ENCODE measurements at places on chromosomes 2 and 18.
A peak's percentile ranks its signal among the peaks of the same experiment; 100 is the strongest.

- DNase-seq, result no peak
Measured at GRCh38 chr2:81551040-81551634, 1246.6 kb upstream of the LRRTM1 start.

DNA sequence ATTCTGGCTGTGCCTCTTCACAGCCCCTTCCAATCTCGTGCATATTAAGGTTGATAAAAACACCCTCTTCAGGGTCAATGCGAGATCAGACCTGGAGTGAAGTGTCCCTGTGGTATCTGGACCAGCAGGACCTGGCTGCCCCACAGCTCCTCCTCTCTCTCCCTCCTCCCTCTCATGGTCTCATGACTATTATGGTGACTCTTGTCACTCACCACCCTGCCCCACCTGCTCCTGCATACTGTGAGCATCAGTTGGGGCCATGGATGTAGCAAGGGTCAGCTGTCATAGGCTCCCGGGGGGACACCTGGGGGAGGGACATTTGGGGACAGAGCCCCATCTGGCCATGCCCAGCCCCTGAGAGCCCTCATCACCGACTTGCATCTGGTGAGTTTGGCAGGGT lies 50.2 kb downstream of the ODC1 start:
- DNase-seq, result no peak

DNA sequence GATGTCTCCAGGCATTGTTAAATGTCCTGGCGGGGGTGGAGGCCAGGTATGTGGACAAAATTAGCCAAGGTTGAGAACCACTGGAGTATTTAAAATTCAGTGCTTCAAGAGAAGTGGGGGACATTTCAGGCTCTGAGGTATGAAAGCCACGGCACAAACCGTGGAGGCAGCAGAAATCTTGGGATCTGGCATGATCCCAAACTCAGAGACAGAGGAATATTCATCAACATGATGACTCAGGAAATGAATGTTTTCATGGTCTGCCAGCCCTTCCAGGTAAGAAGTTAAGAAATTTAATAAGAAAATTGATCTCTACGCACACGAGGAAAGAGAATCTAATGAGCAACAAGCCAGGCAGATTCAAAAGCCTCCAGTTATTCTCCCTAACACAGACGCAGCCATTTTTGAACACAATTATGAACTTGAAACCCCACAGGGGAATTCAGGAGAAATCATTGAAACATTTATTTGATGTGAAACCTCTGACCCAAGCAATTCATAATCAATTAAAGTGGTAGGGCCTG lies 11.3 kb upstream of the GRP start:
- no peak for DNase-seq

DNA sequence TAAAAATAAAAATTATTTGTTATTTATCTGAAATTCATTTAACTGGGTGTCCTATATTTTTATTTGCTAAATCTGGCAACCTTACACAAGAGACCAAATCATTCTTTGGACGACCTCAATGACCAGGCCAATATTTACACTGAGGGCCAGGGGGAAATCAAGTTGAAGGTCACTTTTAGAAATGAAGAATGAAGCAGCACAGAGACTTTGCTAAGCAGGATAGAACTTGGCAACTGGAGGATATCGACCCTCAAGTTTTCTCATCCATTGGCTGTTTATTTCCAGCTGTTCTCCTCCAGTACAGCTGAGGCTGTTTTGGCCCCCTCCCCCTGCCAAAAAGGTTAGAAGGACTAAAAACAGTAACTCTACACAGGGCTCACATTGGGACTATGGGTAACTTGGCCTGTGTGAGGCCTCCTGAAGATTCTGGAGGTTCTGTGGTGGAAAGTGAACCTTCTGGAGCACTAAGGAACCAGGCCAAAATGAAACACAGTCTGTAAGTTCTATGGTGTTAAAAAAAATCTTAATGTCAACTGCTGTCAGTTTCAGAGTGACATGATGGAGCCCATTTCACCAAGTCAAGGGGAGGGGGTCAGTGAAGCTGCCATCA lies 32.2 kb upstream of the ZFP36L2 start:
- no peak for DNase-seq

GRCh38 chr18:10258836-10259474 lies 195.5 kb upstream of the APCDD1 start:
- DNase-seq, result no peak

- no peak for DNase-seq
Measured at GRCh38 chr18:44998360-44998759, 317.7 kb downstream of the SETBP1 start.

- DNase-seq, result no peak
Measured at GRCh38 chr2:179349670-179350303, 85.2 kb upstream of the SESTD1 start.

DNA sequence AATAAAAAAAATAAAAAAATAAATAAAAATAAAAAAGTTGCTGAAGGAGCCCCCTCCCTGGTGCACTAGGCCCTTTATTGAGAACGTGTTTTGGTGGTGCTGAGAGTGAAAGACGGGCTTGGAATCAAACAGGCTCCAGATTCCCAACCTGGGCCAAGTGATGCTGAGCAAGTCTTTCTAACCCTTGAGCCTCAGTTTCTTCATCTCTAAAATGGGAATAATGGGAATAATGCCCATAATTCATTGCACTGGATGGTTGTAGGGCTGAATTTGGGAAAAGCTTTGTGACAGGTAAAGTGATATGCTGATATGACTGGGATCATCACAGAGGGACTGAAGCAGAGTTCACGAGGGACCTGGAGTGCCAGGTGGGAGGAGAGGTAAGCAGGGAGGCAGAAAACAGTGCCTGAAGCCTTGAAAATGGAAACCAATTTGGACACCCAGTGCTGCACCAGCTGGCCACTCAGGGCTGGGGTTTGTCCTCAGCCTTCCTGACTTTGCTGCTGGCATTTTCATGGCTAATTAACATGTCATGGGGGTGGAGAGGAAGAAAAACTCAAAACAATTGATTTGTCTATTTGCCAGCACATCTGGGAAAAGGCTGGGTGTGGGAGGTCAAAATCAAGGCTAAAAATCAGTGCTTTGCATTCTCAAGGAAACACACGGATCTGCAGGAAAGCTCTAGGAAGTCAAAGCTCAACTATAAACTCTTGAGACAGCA lies 241.3 kb downstream of the LOXHD1 start:
- no peak for DNase-seq

GRCh38 chr2:33131749-33132148 lies 185.0 kb downstream of the LTBP1 start:
- DNase-seq, result no peak

- DNase-seq, result no peak
Measured at GRCh38 chr2:163953390-163953907, 217.6 kb upstream of the FIGN start.

DNA sequence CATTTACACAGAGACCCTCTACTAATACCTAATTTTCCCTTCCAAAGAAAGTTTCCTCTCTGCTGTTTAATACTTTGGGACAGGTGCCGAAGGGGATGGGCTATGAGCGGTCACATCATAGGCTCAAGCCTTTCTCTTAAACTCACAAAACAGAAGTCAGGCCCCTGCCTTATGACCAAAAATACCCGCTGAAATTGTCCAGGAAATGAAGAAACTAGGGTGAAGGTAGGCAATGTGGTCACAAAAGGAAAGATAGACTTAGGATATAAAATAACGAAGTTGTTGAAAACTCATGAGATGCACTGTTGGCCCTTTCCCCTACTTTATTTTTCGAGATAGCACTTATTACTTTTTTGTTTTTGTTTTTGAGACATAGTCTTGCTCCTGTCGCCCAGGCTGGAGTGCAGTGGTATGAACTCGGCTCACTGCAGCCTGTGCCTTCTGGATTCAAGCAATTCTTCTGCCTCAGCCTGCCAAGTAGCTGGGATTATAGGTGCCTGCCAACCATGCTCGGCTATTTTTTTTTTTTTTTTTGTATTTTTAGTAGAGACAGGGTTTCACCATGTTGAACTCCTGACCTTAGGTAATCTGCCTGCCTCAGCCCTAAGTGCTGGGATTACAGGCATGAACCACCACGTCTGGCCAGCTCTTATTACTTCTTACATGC lies 16.3 kb downstream of the SLC8A1 start:
- no peak for DNase-seq

DNA sequence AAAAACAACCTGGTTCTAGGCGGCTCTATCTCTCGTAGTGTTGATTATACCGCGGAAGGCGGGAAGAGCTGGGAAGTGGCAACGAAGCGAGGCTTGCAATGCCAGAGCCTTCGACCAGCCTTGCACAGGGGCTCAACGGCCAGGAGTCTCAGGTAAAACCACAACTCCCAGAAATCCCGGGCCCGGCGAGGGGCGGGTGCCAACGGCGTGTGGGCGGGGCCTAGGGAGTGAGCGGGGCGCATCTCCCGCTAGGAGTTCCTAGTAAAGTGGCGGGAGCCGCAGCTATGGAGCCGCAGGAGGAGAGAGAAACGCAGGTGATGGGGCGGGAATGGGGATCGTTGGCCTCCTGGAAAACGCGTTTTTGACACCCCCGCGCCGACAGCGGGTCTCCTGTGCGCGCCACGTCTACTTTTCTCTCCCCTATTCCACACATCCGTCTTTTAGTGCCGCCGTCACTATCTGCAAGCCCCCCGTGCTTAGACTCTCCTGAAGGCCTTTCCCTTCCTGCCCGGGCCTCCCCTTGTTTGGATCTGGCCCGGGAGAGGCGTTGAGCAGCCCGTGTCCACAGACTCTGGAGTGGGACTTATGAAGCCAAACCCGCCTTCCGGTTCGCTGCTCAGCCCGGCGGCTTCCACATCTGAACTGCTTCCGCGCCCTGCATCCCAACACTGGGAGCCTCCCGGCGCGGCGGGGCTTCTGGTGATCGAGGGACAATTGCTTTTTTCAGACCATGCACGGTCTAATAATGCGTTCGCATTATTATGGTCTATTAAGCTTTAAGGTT lies at the start of gene HAUS1:
HAUS1 (plus strand) TSS at position 258 of the 784 bp plus-strand sequence; CDS start at position 285, 27 bp downstream.
- peak; percentile 80 for DNase-seq

GRCh38 chr2:143219266-143219665 lies 90.0 kb downstream of the ARHGAP15 start:
- no peak for DNase-seq

- no peak for DNase-seq
Measured at GRCh38 chr2:68745006-68745405, 10.4 kb downstream of the ARHGAP25 start.

DNA sequence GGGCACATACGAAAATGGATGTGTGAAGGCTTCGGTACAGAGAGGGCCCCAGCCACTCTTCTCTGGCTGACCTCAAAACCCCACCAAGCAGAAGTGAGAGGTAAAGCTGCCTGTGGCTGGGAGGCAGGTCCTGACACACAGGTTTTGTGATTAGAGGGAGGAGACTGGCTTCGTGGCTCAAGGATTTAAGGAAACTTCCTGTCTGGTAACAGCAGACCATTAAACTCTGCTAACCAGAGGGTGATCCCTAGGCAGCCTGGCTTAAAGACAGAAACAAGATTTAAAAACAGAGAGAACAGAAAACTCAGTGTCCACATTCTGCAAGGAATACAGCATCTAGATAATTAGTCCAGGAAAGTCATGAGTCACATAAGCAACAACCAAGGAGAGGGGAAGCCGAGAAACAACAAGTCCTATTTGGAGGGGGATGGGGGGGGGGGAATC lies 101.9 kb downstream of the NFATC1 start:
- no peak for DNase-seq

DNA sequence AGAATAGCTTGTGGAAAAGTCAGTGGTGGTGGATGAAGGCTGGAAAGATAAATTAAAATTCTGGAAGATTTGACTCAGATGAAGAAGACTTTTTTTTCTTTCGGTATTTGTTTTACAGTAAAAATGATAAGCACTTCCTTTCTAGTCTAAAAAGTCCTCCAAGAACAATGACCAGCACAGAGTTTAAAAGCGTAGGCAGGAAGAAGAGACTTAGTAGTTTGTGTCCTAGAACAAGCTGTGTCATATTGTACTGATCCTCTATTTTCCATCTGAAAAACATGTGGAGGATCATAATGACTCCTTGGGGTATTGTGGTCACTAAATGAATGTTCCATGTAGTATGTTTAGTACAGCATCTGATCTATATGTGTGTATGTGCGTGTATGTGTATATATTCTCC lies 132.4 kb upstream of the FSHR start:
- DNase-seq, result no peak

DNA sequence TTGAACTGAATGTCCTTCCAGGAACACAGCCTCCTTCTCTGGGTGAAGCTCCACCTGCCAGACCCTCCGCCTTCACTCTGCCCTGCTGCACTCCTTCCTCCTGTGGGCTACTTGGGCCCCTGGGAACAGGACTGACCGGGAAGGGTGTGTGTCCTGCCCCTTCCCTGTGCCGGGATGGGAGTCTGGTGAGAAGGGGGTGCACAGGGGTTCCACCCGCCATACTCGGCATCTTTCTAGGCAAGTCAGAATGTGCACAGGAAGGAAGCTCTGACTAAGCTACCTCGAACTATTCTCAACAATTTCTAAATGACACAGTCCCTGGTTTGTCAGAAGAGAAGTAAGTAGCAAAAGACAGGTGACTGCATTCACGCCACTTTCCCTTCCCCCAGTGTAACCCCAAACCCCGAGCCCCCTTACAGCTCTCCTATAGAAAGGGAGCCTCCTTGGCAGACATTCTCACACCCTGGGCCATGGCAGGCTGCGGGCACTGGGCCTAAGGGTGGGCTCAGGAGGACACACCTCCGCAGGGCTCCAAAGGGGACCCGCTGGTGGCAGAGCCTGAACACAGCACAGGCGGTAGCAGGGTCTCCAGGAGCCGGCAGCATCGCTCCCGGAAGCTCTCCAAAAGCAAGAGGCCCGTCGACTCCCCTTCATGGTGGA lies 184.1 kb downstream of the HDAC4 start:
- DNase-seq, result no peak

DNA sequence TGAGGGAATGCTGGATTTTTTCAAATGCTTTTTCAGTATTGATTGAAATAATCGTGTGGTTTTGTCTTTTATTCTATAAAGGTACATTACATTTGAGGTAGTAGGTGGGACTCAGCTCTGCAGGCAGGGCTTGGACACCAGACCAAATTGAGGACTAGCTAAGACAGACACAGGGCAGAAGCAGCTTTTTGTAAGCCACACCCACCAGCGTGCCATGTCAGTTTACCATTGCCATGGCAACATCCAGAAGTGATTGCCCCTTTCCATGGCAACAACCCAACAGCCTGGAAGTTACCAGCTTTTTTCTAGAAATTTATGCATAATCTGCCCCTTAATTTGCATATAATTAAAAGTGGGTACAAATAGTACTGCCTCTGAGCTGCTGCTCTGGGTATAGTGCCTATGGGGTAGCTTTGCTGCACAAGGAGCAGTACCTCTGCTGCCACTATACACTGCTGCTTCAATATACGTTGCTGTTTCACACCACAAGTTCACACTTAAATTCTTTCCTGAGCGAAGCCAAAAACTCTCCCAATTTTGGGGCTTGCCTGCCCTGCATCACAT lies 23.6 kb upstream of the VWA3B start:
- DNase-seq, result no peak

Measured in SW 1271 (cell line).